Neural crest cell (in vitro differentiated cells): ENCODE measurements at places on chromosomes 4 and X.
A peak's percentile ranks its signal among the peaks of the same experiment; 100 is the strongest.

GRCh38 chr4:159293811-159294515 lies 191.1 kb downstream of the RAPGEF2 start:
- DNase-seq, result no peak

- no peak for DNase-seq
Measured at GRCh38 chrX:55026143-55026542, 4.6 kb downstream of the ALAS2 start.

DNA sequence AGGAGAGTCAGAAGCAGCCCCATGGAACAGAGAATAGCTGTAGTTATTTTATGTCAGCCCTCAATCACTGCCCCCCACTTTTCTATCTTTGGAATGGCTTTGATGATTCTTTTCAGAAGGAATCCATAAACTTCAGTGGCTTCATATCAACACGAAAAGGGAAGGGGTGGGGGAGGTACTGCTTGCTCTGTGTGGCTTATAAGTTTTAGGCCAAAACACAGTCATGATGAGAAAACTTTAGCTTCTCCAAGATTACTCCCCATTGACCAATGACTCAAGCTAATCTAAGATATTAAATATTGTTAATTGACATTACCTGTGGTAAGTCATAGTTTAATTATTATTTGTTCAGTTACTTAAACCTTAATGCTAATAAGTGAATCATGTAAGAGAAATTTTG lies 669.6 kb upstream of the FAM241A start:
- DNase-seq, result no peak

GRCh38 chr4:103422467-103423219 lies 224.5 kb upstream of the CENPE start:
- DNase-seq, result no peak

- no peak for DNase-seq
Measured at GRCh38 chrX:14013054-14013453, 16.6 kb downstream of the GEMIN8 start.

GRCh38 chr4:52641854-52642563 lies 17.1 kb downstream of the USP46 start:
- DNase-seq, result no peak

GRCh38 chr4:119946359-119946758 lies 120.3 kb downstream of the MAD2L1 start:
- DNase-seq, result no peak

DNA sequence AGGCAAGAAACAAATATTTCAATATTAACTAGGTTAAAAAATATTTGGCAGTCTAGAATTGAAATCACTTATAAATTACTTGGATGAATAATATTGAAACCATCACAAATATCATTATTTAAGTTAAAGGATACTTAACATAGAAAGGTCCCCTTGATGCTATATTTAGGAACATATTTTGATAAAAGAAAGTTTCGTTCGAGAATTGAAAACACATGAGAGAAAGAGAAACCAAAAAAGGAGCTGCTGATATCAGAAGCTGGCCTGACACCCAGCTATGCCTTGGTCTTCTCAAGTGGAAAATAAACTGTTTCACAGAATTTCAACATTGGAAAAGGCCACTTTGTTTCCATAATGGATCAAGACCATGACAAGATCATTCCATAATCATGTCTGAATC lies 762.4 kb downstream of the DMD start:
- no peak for DNase-seq

DNA sequence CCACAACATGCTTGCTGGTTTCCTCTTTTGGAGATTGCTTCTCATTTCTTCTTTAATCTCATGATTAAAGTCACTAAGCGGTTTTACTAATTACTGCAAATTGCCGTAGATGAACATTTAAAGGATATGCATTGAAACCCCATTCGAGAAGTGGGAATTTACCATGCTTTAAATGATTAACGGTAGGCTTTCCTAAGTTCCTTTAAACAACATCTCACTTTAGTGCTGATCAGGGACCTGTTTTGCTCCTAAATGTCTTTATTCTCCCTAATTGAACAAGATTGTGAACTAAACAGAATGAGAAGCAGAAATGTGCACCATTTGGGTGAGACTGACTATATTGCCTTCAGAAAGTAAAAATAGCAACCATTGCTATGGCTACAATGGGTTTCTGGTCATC lies 430.3 kb downstream of the GALNTL6 start:
- DNase-seq, result no peak

DNA sequence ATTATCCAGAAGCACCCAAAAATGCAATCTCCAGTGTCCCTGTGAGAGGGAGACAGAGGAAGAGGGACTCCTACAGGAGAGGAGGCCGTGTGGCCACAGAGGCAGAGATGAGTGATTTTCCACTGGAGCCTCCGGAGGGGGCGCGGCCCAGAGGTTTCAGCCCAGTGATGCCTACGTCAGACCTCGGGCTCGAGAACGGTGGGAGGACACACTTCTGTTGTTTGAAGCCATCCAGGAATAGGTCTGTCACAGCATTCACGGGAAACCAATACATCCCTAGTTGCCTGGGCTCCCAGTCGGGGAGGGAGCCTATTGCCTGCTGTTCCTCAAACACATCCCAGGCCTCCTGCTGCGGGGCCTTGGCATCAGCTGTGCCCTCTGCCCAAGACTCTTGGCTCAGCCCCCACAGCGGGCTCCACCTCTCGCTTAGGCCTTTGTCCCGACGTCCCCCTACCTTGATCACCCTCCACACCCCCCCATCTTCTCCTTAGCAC lies 39.2 kb upstream of the HMX1 start:
- DNase-seq, result no peak

- DNase-seq, result no peak
Measured at GRCh38 chr4:110211007-110211769, 12.8 kb upstream of the ELOVL6 start.

DNA sequence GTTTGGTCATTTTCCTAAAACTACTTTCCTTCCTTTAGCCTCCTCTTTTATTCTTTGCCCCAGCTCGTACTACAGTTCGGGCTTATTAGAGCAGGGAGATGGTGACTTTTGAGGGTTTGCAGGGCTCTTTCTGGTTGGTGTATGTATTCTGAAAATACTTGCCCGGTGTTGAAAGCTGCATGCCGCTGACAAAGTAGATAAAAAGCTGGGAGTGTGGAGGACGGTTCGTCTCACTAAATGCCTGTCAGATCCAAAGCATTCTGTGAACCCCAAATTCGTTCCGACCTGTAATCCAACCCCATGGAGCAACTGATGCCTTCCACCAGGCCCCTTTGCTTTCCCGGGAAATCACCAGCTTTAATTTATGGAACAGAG lies 19.2 kb downstream of the TRIM2 start:
- no peak for DNase-seq

- no peak for DNase-seq
Measured at GRCh38 chrX:153459986-153460385, 10.4 kb downstream of the HAUS7 start.

- no peak for DNase-seq
Measured at GRCh38 chr4:2102045-2102883, 43.1 kb downstream of the NAT8L start.

GRCh38 chr4:143381189-143382118 lies 44.8 kb downstream of the GAB1 start:
- no peak for DNase-seq

DNA sequence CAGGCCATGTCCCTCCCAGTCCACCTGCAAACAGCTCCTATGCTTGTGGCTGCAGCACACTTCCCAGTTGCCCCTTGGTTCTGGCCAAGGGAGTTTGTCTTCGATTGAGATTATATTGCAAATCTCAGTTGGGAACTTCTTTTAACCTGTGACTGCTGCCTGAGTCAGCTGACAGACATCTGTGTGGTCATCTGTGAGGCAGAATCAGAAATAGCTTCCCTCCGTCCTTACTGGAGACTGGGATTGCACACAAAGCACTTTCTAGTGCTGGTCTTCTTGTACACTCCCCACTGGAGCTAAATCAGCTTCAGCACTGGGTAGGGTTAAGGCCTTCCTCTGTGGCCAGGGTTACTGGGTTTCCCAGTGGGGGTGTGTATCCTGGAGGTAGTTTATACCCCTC lies 34.3 kb downstream of the ZNF330 start:
- no peak for DNase-seq

DNA sequence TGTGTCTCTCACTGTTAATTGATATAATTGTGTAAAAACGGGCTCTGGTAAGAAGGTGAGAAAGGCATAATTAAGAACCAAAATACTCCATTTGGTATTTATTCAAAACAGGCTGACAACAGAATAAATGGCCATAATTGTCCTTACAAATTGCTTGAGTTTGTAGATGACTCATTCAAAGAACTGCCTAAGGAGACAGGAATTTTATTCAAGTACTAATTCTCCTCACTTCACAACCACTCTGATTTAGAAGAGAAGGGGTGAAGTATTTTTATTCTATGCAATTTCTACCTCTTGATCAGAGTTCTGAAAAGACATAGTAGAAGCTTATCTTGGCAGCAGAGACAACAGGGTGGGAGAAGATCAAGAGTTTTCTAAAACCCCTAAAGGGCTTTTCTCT lies 43.1 kb downstream of the ATP11C start:
- no peak for DNase-seq

DNA sequence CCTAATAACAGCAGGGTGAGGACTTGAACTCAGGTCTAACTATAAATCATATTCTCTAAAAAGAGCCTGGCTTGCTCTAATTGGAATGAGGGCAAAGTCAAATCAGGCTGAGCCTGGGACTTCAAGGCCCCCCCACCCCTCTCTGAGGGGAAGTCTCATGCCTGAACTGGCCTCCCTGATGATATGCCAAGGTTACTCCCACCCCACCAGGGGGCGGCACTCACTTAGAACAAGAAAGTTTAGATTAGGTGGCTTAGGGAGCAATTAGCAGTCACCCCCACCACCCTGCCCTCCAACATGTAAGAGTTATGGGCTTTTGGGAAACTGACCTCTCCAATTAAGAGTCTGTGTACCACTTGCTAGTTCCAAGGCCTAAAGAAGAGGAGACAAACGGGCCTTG lies 2.7 kb downstream of the FOXO4 start:
- DNase-seq, result peak; percentile 15
